ENCODE measurements at places on chromosomes 3 and 15.

GRCh38 chr15:60584355-60584998 is 105.5 kb upstream of the ICE2 start:
- DNase-seq: no peak

GRCh38 chr3:160099834-160100233 is 111.2 kb downstream of the IL12A start:
- DNase-seq: no peak

- no peak for DNase-seq
Measured at GRCh38 chr3:5071061-5071460, 51.0 kb upstream of the ARL8B start.

- DNase-seq: no peak
Measured at GRCh38 chr3:158419820-158420653, 151.0 kb upstream of the MLF1 start.

DNA sequence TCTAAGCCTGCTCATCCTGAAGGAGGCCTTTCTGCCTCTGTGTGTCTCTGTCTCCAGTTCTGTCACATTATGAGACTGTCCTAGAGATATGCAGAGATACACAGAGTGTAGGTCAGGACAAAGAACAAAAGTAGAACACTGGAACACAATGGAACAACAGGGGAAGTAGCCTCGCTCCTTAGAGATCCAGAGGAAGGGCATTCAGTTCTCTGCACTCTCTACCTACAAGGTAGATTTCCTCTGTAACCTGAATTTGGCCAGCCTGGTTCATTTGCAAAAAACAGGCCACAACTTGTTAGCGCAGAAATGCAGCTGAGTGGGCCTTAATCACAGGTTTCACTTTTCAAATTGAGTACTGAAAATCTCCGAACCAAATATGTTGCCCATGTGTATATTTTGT is 19.4 kb downstream of the NEK10 start:
- no peak for DNase-seq

DNA sequence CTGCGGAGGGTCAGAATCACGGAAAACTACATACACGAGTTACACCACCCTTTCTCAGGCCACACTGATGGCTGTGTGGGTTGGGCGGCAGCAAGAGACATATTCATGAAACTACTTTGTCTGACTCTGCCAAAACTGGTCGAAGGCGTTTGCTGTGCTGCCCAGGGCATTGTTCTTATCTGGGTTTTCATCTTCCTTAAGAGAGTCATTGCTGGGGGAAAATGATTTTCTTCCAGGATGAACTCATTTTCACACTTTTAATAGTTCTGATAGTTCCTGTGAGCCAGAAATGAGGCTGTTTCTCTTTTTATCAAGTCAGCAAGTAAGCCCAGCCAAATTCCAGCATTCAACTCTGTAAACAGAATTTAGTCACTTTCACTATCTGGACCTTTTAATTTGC is 47.6 kb downstream of the TRIM71 start:
- DNase-seq: no peak

GRCh38 chr3:117842086-117842485 is 1132.5 kb downstream of the TUSC7 start:
- no peak for DNase-seq

DNA sequence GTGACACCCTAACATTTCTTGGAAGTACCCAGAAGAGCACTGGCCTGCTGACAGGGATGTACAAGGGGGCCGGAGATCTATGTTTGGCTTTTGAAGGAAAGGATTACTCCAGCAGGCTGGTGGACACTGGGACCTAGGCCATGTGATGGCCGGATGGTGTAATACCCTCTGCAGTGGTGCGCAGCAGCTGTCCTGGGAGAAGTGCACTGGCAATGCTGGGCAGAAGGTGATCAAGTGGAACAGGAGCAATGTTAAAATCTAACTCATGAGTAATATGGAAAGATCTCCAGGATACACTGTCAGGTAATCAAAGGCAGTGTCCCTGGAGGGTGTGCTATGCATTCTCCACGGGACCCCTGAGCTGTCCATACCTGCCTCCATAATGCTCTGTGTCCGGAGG is 71.2 kb upstream of the POMGNT2 start:
- DNase-seq: no peak

DNA sequence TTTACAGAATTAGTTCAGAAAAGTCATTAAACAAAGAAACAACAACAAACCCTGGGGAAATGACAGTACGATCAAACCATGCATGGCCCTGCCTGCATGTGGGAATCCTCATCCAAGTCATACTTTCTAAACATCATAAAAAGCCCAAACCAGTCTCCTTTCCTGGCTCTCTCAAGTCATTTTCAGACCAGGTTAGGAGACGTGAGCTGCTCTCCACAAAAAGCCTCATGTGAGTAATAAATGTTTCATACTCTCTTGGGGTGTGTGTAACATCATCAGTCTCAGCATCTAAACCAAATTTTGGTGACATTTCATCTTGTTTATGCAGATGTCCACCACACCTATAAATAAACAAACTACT is 18.9 kb downstream of the GREM1 start:
- DNase-seq: no peak

DNA sequence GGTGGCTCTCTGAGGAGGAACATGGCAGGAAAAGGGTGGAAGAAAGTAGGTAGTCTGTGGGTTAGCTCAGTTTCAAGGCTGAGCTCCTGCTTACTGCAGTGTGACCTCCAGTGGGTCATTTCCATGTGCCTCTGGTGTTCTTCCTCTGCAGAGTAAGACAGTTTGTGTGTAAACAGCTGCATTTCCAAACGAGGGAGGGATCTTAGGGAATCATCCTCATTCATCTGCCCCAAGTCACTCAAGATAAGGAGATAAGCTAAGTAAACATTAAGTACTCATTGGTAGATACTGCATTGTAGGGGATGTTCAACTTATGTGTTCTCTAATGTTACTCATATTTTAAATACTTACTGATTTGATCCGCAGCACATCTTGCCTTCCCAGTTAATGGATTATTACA is 83.6 kb downstream of the CLSTN2 start:
- no peak for DNase-seq

DNA sequence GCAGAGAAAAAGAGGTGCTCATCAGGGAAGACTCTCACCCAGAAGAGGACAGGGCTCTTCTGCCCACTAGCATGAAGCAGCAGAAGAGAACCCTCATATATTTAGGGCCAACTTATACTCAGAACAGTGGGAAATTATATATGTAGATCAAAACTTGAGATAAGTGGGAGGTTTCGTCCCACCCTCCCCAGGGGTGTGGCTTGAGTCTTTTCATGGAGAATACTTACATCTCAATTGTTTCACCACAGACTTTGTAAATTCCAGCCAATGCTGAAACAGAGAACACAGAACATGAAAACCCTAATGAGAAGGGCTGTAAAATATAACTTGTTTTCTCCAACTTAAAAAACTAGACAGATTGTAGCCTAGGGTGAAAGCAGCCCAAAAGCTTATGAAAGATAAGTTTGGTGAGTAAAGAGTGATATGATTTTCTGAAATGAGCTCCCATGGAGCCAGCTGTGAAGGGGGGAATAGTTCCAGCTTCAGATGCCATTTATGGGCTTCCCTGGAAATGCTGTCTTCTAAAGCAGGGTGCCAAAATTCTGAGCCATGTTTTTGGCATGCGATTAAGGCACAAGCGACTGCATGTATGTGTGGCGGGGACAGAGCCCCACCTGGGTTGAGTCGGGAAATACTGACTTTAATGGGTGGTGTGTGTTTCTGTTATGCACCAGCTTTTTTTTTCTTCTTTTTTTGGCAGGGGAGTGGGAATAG is 92.9 kb downstream of the WDR76 start:
- no peak for DNase-seq

- DNase-seq: no peak
Measured at GRCh38 chr3:100641471-100642032, 32.2 kb downstream of the ADGRG7 start.

DNA sequence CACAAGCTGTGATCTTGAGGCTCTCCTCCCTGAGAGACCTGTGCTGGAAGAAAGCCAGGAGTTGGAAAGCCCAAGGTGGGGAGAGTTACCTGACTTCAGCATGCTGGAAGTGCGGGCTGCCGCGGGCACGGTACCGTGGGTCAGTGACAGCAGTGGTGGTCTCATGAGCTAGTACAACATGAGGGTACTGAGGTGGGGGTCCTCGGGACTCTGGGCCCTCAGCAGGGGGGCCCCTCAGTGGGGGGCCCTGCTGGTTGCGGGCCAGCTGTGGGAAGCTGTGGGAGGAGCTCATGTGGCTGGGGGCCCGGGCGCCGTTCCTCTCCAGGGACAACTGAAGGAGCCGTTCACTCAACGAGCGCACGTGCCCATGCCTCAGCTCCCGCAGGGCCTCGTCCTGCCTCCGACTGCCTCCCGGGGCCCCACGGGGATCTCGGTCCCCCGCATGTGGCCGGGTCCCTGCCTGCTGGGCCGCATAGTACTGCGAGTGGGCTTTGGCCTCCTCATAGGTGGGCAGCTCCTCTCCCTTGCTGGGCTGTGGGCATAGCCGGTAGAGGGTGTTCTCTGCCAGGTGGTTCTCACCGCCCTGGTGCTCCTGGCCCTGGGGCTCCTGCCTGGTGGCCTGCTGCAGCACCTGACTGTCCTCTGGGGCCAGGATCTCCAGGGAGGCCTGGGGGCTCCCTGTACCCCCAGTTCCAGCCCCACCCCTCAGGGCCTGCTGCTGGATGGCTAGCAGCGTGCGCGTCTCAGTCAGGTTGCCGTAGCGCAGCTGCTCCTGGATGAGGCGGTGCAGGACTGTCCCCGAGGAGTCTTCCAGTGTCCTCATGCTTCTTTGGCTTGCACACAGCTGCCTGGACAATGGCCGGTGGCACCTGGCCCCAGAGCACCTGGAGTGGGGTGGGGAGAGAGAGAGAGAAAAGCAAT is 3.4 kb downstream of the AMOTL2 start:
- no peak for DNase-seq

DNA sequence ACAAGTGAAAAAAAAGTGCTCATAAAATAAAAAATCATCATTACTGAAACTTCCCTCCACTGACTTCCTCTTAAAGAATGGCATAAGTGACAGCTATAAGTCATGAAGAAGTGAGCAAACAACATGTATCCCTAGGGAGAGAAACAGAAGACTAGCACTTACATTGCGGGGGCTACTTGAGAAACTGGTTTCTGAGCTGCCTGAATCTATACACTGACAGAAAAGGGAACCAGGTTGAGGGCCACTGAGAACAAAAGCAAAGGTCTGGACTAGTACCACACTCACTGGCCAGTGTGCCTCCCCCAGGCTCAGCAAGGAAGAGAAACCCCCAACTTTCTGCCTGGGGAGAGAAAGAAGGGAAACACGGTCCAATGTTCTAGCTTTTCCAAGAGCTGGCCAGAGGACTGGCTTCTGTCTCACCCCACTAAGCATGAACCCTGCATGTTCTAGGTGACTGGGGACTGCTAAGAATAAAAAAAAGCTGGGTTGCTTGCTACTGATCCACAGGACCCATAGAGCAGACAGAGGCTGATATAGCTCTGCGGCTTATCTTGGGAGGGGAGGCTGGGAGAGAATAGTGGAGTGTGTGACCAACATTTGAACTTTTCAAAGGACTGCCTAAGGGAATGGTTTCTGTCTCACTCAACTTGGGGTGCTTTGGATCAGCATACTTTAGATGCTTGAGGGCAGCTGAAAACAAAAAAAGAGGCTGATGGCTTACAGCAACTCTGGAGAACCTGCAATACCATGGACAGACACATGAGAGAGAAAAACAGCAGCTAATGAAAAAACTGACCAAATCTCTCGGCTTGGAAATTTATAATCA is 8.1 kb downstream of the RAD18 start:
- DNase-seq: no peak

DNA sequence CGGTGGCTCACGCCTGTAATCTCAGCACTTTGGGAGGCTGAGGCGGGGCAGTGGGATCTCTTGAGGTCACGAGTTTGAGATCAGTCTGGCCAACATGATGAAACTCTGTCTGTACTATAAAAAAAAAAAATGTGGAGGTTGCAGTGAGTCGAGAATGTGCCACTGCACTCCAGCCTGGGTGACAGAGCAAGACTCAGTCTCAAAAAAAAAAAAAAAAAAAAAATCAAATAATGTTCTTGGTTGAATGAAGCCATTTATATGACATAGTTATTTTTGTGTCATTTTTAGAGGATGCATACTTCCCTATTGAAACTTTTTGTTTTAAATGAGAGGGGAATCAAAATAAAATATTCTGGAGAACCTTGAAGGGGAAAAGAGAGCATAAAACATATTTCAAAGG is 3.1 kb downstream of the HMCES start:
- DNase-seq: no peak

DNA sequence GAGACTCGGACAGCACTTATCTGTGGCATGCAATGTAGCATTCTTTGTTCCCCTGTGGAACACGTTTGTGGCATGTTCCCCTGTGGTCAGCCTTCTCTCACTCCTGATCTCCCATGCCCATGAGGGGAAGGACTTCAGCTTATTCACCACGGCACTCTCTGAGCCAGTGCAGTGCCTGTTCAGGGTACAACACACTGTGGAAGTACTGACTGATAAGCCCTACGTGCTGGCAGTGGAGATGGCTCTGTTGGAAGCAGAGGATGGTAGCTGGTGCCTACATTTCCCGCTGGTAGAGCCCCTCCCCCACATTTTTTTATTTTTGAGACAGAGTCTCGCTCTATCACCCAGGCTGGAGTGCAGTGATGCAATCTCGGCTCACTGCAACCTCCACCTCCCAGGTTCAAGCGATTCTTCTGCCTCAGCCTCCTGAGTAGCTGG is 43.5 kb upstream of the ETV5 start:
- no peak for DNase-seq

- no peak for DNase-seq
Measured at GRCh38 chr3:47434849-47435248, 40.9 kb downstream of the SCAP start.

GRCh38 chr3:50189274-50189673 is 2.1 kb upstream of the GNAT1 start:
- no peak for DNase-seq

- no peak for DNase-seq
Measured at GRCh38 chr15:92843814-92844213, 56.3 kb upstream of the CHD2 start.

GRCh38 chr3:179743913-179744312 is 91.1 kb downstream of the USP13 start:
- no peak for DNase-seq

DNA sequence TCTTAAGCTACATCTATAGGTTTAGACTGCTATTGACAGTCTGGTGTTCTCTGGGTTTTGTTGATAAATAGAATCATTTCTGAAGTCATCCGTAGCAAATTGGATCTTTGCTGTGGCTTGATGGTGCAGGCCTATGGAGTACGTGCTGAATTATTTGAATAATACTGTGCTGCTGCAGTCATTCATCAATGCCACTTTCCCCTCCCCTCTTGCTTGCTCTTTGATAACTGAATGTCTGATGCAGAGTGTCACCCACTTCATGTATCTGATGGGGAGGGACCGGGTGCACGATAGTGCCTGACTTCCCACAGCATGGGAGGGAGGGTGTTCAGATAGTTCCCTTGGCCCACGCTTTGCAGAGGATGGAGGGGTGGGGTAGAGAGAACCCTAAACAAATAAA is 179.9 kb downstream of the AGBL1 start:
- no peak for DNase-seq

DNA sequence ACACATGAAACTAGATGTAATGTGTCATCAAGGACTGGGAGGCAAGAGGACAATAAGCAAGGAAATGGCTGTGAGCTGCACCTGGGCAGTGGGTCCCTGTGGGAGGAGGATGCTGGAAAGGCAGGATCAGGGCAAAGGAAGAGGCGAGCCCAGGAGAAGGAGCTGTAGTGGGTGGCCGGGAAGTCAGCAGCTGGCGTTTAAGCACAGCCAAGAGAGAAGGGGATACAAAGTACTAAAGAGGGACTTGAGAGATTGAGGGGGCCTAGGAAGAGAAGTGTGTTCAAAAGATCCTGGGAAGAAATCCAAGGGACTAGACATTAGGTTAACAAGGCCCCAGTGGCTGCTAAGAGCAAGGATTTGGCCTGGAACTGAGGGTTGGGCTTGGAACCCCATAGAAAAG is 188.5 kb upstream of the SLC24A5 start:
- no peak for DNase-seq

- DNase-seq: no peak
Measured at GRCh38 chr3:134339331-134339730, 34.9 kb downstream of the AMOTL2 start.

All from activated T-helper 1 cell treated with anti-CD3 and anti-CD28 coated beads, Interleukin-2, amount 50 U/mL, for 16 hours (primary cell).